CD4-positive, alpha-beta T cell treated with Interleukin-15 for 4 hours (primary cell): ENCODE measurements at places on chromosomes 12 and 14.

- no peak for DNase-seq
These were observed 47.7 kb downstream of the ATP6V1D start for GRCh38 chr14:67311868-67312267.

- DNase-seq = no peak
These were observed 29.5 kb upstream of the RPLP0 start for GRCh38 chr12:120230326-120230973.

DNA sequence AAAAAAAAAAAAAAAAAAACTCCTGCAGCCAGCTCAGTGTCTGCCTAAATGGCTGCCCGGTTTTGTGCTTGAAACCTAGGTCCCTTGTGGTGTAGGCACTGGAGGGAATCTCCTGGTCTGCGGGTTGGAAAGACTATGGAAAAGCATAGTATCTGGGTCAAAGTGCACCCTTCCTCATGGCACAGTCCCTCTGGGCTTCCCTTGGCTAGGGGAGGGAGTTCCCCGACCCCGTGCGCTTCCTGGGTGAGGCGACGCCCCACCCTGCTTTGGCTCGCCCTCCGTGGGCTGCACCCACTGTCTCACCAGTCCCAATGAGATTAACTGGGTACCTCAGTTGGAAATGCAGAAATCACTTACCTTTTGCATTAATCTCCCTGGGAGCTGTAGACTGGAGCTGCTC is 14.3 kb downstream of the PTCSC3 start:
- no peak for DNase-seq

DNA sequence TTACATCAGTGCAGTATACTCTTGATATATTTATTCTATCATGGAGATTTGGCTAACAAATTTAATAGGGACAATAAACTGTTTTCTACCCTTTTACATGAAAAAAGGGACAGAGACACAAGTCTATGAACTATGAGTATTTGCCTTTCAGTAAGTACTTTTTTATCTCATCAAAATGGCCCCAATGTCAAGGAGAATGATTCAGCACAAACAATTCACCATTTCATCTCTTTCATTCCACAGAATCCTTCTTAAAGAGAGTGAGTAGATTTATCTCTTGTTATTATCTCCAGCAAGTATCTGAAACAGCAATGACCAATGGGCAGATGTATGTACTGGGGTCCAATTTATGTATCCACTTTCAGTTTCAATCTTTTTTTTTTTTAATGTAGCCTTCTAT is 447.5 kb downstream of the NPAS3 start:
- DNase-seq = no peak

DNA sequence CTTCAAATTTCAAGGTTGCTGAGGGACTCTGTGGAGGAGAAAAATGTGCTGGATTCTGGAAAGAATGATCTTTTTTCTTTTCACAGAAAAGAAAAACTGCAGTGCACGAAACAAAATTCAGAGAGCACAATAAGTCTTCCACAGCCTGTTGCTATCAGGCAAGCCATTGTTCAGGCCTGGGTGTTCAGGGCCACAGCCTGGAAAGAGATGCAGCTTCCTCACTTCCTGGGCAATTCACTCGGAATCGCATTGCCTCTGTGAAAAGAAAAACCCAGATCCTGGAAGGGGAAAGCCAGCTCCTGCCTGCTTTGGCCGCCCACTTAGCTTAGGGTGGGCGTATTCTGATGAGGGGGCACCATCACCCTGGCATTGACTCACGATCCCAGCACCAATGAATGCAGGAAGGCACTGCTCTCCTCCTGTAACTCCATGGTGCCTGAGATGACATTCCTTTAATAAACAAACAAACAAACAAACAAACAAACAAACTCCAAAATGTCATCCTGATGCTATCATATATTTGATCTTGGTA is 863.9 kb downstream of the BCL11B start:
- no peak for DNase-seq
